ENCODE measurements at places on chromosomes 1 and 21.

DNA sequence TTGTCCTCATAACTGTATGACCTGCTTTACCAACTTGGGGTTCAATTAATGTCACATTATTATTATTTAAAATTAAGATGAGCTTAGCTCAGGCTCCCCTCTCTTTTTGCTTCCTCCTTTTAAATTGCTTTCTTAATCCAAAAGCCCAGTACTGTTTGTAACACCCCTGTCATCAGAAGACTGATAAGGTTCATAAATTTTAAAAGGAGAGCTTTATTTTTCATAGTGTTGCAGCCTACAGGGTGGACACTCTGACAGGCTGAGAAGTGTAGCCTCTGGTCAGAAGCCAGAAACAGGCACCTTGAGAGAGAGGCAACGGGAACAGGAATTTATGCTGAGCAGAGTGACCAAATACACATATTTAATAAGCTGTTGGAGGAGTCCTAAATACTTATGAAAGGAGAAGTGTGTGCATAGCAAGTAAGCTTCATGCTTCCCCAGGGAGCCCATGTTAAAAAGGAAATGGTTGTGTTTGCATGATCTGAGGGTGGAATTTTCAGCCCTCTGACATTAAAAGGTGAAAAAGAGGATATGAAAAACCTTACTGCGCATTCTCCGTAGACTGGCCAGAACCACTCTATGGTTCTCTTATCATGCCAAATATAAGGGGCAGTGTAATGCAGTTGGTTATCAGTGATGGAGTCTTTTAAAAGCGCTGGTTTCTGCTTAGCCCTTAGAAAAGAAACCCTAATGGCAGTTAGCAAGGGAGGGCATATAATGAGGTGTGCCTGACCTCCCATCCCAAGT lies 30.5 kb upstream of the FGGY start:
- peak; percentile 18 for DNase-seq

GRCh38 chr1:207302618-207303393 lies 18.7 kb upstream of the CD55 start:
- DNase-seq = no peak

- no peak for DNase-seq
Observed at GRCh38 chr1:28428990-28429520, 59.5 kb downstream of the PHACTR4 start.

- DNase-seq = peak; percentile 9
Observed at GRCh38 chr1:198734323-198735008, 95.6 kb downstream of the PTPRC start.

DNA sequence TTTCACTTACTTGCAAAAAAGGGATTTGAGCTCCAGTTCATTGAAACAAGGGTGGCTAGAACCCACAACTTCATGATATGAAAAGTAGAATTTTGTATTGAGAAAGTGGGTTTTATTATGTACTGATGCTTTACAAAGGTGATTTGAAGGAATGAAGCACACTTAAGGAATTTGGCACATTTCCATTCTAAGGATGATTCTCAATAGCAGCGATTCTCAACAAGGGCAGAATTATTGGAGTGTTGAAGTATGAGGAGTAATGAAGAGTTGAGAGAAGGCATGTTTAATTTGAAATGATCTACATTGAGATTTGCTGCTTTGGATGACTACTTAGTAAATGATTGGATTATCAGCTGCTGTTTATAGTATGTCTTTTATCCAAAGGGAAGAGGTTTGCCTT lies 54.7 kb downstream of the FNBP1L start:
- DNase-seq = no peak

DNA sequence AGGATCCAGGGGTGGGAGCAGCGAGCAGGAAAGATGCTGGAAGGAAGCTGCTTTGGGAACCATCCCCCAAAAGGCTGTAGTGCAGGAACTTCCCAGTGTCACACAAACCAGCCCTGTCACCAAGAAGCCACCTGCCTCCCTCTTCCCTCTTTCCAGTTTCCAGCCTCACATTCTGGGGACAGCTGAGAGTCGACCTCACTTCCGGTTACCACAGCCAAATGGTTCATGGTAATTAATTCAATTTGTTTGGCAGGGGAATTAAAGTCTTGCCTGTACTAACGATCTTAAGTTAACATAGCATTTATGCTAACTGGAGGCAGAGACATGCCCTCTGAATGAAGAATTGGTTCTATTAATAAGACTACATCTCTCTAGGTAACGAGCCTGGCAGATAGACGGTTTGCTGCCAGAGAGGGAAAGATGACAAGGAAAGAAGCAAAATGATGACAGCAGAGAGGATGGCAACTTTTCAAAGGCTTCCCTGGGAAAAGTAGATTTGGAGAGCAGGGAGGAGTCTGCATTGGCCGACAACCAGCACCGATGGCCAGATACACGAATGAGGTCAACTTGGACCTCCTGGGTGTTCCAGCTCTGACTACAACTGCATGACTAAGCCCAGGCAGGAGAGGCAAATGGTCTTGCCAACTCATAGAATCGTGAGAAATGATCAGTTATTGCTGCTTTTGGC lies 64.1 kb downstream of the TMCO4 start:
- DNase-seq = no peak

DNA sequence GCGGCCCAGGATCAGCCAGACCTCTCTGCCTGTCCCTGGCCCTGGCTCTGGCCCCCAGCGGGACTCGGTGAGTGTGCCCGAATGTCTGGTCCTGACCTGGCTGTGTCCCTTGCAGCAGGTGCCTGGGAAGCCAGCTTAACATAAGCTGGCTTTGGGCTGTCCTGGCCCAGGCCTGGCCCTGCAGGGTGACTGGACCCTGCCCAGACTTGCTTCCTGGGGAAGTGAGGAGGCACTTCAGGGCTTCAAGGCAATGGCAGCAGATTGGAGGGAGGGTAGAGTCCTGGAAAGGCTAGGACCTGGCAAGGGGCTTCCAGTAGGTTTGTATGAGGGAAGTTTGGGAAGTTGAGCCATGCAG lies 16.4 kb downstream of the RPS6KA1 start:
- no peak for DNase-seq

DNA sequence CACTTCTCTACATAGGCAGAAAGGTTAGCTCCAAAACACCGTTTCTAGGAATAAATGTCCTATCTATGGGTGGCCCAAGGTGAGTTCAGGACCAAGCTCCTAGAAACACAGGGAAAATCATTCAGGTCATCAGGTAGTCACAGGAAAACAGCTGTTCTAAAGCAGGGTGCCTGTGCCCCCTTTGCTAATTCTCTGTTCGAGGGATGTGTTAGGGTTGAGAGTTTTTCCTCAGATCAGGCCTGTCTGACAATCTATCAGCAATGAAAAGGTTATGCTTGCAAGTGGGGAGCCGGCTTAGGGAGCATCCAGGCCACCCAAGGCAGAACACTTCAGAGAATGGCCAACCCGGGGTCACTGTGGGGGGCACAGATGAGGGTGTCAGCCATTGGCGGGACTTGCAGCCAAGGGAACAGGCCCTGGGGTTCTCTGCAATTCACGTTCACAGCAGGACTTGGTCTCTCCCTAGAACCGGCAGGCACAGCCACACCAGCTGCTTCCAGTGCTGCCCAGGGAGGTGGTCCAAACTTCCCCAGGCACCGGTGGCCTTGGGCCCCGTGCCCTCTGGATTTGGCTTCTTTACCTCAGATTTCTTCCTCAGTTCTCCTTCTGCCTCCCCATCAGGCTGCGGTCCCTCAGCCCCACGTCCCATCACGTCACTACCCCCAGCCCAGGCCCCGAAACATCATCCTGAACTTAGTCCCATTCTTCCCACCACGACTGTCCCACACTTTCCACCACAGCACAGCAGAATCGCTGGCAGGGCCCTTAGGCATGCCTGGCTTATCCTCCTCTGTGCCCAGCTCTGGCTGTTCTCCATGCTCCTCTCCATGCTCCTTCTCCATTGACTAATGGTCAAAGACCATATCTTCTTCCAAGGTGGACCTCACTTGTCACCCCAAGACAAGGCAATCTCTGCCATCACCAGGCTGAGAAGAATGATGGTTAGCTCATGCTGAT lies 11.0 kb downstream of the CD2 start:
- DNase-seq = no peak

- no peak for DNase-seq
Observed at GRCh38 chr1:112317611-112318062, 78.4 kb upstream of the CTTNBP2NL start.

DNA sequence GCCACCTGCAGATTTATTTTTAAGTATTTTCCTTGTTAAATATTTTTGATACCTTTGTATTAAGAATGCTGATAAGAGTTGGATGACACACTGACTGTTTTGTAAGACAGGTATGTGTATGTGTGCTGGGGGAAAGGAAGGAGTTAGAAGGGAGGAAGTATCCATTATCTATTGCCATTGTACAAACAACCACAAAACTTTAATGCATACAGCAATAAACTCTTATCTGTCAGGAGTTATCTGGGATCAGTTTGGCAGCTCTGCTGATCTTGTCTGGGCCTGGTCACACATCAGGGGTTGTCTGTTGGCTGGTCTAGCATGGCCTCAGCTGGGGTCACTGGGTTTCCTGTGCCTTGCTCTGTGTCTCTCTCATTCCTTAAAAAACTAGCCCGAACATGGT lies 423.9 kb upstream of the USP24 start:
- DNase-seq = no peak

DNA sequence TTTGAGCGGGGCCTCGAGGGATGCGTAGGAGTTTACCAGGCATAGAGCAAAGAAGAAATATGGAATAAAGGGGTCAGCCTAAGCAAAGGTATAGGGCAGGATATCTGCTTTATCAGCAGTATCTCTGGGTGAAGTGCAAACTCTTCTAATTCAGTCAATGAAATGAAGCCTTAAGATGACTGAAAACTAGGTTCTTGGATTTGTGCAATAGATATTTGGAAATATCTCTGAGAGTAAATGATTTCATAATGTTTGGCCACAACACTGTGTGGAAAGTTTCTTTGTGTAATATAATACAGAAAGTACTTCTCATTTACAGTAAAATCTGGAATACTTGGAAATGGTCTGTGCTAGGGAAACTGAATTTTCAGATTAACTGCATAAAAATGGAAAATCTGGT lies 26.1 kb downstream of the KCNJ15 start:
- no peak for DNase-seq

- no peak for DNase-seq
Observed at GRCh38 chr1:16478091-16478490, 36.0 kb downstream of the RNU1-1 start.

DNA sequence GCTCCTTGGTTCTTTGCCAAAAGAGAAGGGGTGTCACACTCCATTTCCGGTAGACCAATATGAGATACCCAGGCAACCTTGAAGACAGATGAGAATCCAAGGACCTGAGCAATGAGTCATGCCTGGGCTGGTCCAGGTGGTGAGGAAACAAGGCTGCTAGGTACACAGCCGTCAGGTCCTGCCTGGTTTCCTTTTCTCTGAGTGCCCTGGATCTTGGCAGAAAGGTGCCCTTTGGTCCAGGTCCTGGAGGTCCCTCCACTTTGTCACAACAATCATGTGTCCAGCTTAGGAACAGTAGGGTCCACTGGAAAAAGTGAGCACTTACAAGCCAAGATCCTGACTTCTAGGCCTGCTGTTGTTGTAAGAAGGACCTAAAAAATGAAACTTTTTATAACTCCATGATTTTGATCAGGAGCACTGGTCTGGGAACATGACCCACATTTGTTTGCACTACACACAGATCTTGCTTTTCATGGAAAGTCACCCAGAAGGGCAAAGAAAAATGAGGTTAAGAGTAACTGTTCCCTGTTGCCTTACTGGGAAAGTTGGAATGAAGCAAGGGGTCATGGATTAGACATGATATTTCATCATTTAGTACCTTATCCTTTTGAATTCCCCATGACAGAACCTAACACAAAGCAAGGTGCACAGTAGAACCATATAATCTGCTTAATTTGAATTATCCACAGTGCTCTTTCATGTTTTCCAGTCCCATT lies 94.7 kb downstream of the PAPPA2 start:
- DNase-seq = no peak

DNA sequence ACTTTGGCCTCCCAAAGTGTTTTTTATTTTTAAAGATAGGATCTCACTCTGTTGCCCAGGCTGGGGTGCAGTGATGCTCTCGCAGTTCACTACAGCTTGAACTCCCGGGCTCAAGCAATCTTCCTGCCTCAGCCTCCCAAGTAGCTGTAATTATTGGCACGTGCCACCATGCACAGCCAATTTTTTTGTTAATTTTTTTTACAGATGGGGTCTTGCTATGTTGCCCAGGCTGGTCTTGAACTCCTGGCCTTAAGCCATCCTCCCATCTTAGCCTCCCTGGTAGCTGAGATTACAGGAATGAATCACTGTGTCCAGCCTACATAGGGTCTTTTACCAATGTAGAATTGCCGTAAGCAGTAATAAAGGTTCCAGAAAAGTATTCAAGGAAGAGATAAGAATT lies 49.1 kb upstream of the HP1BP3 start:
- DNase-seq = no peak

DNA sequence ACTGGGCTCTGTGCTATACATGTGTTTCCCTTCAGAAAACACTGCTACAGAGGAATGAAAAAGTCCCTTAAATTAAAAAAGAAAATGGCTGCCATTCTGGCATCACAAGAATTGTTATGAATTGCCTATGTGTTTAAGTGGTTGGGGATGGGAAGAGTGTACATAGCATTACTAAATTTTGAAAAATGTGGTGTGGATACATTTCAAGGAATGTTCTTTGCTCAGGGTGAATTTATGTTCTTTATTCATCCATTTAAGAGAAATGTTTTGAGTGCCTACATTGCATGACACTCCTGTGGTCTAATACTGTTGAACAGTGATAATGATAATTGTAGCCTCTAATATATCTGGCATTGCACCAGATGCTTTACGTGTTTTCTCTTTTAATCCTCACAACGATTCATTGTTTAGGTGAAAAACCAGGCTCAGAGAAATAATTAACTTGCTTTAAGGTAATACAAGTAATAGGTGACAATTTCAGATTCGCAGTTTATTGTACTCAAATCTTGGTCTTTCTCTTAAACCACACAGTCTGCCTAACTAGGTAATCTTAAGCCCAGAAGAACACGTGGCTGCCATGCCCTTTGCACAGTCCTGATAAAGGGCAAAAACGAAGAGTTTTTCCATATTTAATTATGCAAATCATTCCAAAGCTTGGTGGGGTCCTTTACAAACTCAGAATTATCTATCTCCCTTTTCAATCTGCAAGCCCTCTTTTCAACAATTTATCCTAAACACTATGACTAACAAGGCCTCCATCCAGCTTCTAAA lies 31.5 kb downstream of the DPT start:
- DNase-seq = no peak

DNA sequence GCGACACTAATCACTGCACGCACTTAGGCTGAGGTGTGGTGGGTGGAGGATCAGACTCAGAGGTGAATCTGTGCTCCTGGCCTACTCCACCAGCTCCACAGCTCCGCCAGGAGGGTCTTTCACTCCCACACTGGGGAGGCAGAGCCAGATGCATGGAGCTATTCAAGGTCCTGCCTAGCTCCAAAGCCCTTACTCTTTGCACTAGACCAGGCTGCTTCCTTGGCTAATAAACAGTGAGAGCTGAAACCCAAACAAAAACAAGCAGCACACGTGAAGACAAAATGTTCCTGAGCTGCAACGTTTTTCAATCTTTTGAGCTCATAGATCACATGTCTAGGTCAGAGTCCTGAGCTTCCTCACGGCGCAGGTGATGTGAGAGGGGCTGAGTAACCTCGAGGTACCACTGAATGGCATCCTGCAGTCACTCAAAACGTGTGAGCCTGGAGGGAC lies 19.2 kb downstream of the CAPZB start:
- no peak for DNase-seq

GRCh38 chr1:11736746-11737639 lies 1.1 kb downstream of the AGTRAP start:
- DNase-seq = peak; percentile 58
